ENCODE measurements at places on chromosomes 1 and 21.

DNA sequence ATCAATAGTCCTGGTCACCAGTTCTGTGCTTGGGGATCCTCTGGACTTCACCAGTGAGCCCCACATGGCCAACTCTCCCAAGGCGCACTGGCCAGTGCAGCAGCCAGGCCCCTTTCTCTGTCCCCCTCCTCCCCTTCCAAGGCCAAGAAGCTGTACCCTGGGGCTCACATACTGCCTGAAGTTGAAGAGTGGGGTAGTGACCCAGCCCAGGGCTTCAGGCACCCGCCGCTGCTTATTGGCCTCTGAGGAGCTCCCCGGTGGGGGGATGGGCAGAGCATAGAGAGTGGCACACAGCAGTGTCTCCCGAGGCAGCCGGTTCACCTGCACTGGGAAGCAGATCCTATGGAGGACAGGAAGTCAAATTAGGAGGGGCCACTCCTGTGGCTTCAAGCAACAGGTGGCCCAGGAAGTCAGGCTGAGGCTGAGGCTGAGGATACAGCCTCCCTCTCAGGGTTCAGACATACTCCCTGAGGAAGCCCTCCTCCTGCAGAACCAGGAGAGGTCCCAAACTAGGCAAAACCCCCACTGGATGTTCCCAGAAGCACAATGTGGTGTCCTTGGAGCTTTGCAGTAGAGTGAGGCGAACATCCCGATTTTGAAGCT lies 38.2 kb upstream of the PPP1R15B start:
- DNase-seq = no peak

- DNase-seq = no peak
Measured at GRCh38 chr1:53551428-53551995, 92.3 kb downstream of the DMRTB1 start.

DNA sequence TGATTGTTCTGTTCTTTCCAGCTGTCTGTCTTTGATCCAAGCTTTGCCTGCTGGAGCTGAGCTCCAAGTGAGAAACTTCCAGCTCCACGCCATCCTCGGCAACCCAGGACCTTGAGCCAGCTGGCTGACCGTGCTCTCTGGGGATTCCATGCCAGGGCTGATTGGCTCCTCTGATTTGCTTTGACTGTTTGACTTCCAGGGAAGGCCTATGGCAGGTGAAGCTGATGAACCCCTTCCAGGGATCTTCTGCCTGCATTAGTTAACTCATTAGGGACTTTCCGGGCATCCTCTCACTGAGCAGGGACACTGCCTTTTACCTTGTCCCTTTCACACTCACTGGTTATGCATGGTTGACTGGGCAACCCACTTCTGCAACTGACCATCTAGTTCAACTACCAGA lies 406.1 kb downstream of the RPS6KC1 start:
- DNase-seq = no peak

DNA sequence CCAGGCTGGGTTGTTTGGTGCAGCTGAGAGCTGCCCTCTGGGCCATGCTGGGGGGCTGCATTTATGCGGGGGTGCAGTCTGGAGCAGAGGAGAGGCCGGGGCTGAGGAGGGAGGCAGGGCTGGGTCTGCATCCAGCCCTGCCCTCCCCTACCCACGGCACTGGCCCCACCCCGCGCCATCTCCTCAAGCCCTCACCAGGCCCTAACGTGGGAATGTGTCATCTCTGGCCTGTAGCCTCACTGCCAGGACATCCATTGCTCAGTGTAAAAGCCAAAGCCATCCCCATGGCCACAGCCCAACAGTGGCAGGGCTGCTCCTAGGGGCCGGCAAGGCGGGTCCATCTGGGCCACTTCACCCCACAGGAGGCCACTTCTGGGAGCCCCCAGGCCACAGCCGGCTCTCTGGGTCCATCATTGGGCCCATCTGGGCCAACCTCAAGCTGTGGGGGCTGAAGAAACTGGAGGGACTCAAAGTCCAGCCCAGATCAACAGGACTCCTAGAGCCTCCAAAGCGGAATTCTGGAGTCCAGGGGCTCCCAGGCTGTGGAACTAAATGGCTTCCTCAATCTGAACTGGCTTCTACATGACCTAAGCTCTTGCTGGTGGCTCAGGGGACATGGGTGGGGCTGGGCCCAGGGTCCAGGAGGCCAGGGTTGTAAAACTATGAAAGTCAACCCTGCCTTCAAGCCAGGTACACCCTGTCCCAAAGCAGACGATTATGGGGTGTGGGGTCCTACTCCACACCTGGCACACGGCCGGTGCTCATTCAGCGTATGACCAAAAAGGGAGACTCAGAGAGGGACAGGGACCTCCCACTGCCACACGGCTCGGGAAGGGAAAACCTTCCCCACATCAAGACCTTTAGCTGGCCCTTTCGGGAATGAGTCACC lies 32.6 kb downstream of the RUNX3 start:
- DNase-seq = no peak

DNA sequence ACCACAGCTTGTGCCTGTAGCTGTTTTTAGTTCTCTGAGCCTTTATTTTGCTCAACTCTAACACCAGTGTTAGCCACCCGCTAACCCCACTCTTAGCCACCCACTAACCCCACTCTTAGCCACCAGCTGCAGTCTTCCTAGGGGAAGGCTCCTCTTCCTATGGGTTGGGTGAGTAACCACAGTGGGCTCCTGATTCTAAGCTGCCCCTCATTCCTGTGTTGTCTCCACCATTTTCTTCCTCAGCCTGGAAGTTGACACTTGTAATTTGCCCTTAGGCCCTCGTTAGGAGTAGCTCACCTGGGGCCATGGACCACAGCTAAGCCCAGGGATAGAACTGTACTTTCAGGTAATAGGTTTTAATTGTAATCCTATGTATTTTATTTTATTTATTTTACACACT lies 782.9 kb upstream of the TPTE start:
- DNase-seq = no peak

DNA sequence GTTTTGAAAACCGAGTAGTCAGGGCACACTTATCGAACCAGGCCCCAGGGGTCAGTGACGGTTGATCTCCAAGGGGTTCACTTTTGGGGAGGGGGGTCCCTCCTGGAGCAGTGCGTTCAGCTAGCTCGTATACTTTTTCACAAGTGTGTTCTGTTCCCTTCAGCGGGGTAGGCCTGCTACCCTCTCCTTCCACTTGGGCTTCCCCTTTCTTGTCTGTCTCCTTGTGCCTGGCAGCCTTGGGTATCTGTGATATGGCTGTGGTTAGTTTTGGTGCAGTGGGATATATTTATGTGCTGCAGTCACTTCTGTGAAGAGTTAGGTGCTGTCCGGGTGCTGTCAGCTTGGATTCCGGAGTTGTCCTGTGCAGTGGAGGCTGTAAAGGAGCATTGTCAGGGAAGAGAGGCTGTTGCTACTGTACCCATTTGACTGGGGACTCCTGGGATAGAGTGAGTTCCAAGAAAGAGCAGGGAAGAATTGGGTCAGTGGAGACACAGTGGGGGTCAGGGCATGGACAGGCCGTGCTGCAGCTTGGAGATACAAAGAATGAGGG lies 29.7 kb downstream of the ADARB1 start:
- no peak for DNase-seq

GRCh38 chr1:53313556-53313955 lies 14.3 kb downstream of the LRP8 start:
- no peak for DNase-seq

DNA sequence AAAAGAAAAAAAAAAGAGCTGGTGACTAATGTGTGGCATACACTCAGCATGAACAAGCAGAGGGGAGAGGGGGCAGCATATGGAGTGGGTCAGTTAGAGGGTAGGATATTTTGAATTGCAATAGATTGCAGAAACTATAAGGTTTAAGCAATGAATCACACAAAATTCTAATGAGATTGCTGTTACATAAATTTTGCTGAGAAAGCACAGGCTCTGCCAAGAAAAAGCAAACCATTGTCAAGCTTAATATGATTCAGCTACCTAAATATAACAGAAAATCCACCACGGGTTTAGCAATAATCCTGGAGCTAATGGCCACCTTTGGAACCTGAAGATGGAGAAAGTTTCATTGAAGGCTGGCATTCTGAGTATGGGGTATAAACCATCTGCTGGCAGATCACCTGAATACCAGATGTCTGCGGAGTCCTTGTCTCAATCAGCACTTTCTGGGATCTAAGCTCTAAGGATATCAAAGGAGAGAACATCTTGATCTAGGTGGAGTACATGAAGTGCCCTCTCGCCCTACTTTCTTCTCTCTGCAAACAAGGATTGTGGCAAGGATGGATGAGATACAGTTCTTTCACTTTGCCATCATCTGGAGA lies 30.3 kb upstream of the ANGPTL7 start:
- DNase-seq = peak; percentile 96

DNA sequence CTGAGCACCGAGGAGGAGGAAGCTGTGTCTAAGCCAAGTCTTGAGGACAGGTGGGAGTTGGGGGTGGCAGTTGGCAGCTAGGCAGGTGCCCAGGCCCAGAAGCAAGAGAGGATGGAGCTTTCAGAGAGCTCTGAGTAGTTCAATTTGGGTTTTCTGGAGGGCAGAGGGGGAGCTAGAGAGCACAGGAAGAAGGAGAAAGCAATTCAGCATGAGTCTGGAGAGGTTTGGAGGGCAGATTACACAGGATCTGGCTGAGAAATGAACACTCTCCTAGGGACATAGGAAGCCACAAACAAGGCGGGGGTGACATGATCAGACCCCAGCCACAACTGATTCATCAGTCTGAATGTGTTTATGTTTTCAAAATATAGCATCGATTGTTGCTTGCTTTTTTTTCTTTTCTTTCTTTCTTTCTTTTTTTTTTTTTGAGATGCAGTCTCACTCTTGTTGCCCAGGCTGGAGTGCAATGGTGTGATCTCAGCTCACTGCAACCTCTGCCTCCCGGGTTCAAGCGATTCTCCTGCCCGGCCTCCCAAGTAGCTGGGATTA lies 23.8 kb downstream of the PTPRF start:
- peak; percentile 45 for DNase-seq

GRCh38 chr1:159172614-159173291 lies 1.3 kb downstream of the CADM3 start:
- peak; percentile 13 for DNase-seq

- no peak for DNase-seq
Measured at GRCh38 chr21:37907076-37907475, 9.2 kb downstream of the KCNJ6 start.

- no peak for DNase-seq
Measured at GRCh38 chr1:153734396-153735089, 6.7 kb downstream of the INTS3 start.

- DNase-seq = peak; percentile 79
Measured at GRCh38 chr1:84620720-84621313, 46.6 kb upstream of the CTBS start.

DNA sequence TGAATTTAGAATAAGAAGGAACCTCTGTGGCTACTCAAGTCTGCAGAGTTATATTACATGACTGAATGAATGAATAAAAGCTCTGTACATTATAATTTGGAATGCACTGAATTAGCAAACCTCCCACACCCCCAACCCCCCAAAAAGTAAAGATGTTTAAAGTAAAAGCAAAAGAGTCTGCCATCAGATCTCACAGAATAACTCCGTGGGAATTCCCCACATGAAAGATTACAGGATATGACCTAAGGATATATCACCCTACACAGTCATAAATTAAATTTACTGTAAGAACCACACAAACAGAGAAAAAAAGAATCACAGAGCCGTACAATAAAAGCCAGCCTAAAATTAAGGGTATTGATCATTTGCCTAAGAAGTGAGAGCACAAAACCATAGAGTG lies 587.3 kb downstream of the PTPRC start:
- peak; percentile 50 for DNase-seq

DNA sequence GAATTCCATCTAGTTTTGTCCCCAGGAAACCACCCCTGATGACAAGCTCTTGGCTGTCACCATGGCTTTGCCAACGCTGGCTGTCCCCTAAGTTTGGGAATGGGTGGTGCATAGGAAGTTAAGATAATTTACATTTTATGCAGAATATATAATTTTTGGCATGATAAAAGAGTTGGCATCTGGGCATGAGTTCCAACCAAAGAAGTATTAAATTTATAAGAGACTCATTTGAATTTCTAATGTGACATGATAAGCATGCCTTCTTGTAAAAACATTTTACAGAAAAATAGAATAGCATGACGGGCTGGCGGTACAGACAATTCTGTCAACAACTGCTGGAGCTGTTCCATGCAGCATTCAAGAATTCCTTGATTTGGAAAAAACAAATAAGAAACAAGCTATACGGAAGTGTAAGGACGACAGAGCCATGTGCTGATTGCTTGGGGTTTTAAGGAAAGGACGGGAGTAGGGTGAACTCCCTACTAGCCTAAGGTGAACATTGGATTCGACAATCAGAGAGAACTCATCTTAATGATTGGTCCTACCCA lies 106.8 kb upstream of the C1orf21 start:
- no peak for DNase-seq

- peak; percentile 87 for DNase-seq
Measured at GRCh38 chr1:63773815-63774616, at the start of gene ROR1. ROR1 (plus strand) TSS chr1:63774017.

- DNase-seq = no peak
Measured at GRCh38 chr21:32578107-32578691, 7.1 kb downstream of the TCP10L start.

DNA sequence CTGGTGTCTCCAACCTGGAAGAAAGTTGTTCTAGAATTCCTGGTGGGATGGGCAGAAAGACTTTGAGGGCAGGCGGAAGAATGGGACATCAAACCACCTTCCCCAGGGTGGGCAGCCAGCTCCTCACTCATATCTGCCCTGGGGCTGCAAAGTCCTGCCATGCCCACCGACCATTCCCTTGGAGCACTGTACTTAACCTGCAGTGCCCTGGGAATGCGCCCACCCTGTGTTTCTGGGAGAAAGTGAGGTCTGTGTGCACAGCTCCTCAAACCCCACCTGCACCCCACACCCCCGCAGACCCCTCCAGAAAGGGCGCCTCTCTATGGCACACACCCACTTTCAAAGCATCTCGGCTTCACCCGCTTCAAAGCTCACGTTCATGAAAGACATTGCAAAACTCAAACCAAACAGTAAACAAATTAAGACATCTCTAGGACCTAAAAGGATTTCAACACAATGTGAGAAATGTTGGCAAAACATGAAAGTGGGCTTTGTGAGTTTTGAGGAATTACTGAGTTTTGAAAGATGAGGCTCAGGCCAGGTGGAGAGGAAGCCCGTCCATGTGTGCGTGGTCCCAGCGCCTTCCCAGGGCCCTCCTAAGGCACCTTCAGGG lies 25.1 kb downstream of the KRTAP10-1 start:
- DNase-seq = no peak
